ENCODE measurements at places on chromosomes 11 and 22.

DNA sequence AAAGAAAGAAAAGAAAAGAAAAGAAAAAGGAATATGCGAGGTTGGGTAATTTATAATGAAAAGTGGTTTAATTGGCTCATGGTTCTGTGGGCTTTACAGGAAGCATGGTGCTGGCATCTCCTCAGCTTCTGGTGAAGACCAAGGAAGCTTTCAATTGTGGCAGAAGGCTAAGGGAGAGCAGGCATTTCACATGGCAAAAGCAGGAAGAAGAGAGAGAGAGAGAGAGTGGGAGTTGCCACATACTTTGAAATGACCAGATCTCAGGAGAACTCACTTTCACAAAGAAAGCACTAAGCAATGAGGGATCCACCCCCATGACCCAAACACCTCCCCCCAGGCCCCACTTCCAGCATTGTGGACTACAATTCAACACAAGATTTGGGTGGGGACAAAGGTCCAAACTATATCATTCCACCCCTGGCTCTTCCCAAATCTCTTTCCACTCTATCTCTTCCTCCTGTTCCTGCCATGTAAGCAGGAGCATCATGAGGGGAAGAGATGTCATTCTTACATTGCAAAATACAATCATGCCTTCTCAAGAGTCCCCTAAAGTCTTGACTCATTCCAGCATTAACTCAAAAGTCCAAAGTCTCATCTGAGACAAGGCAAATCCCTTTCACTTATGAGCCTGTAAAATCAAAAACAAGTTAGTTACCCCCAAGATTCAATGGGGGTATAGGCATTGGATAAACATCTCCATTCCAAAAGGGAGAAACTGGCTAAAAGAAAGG, 38.9 kb downstream of the LINC01488 start:
- DNase-seq = peak; percentile 11

- no peak for DNase-seq
Observed at GRCh38 chr11:27287205-27287604, 75.8 kb downstream of the CCDC34 start.

DNA sequence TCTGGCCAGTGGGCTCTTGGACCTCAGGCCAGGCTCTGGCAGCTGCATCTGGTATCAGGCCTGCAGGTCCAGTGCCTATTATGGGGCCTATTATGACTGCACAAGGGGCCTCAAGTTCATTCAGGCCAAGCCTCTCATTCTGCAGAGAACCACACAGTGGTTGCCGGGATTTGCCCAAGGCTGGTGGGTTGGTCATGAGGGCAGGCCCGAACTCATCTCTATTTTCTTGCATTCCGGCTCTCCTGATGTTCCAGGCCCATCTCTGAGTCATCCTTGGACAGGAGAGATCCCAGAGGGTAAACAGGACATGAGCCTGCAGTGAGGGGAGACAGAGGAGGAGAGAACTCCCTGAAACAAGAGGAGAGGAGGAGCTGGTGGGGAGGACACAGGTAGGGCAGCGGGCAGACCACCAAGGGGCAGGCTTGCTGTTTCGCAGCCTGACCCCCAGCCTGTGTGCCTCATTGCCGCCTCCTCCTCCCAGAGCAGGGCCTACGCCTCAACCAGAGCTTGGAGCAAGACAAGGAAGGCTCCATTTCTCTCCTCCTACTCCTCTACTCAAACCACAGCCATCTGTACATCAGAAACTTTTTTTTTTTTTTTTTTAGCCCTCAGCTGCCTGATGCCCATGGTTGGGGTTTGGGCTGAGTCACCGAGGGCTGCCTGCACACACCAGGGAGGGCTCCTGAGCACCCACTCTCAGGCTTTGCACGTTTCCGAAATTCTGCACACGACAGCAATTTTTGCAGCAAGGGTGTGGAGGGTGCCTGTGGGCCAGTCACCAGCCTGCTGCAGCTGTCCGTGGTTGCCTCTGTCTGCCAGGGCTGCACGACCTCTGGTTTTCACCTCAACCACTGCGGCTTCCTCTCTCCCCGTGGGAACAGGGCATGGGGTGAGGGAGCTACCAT, 12.7 kb upstream of the TREH start:
- peak; percentile 56 for DNase-seq

DNA sequence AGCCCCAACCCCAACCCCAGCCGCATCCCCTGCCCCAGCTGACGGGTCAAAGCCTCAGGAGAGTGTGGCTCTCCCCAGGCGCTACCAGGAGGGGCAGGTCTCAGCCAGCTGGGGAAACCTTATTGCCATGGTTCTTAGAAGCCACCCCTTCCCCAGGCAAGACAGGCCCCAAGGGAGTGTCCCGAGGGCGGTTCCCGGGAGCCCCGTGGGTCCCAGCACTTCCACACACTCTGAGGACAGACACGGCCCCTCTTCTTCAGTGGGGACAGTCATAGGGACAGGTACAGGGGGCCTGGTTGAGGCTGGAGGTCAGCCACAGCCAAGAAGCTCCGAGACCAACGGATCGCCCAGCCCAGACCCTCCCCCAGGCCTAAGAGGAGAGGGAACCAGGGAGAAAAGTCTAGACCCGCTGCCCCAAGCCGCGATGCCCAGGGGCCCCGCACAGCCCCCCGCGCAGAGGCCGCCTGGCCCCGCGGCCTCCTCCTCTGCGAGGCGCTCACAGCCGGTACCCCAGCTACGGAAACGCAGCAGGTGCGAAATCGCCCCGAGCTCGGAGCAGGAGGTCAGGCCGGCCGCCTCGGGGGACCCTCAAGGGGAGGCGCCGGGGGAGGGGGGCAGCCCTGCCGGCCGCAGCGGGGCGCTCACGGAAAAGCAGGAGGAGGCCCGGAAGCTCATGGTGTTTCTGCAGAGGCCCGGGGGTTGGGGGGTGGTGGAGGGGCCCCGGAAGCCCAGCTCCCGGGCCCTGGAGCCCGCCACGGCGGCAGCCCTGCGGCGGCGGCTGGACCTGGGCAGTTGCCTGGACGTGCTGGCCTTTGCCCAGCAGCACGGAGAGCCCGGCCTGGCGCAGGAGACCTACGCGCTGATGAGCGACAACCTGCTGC, 2.6 kb downstream of the KLHDC7B start:
- DNase-seq = no peak

- DNase-seq = no peak
Observed at GRCh38 chr11:126355926-126356897, 726 bp downstream of the ST3GAL4 start.

DNA sequence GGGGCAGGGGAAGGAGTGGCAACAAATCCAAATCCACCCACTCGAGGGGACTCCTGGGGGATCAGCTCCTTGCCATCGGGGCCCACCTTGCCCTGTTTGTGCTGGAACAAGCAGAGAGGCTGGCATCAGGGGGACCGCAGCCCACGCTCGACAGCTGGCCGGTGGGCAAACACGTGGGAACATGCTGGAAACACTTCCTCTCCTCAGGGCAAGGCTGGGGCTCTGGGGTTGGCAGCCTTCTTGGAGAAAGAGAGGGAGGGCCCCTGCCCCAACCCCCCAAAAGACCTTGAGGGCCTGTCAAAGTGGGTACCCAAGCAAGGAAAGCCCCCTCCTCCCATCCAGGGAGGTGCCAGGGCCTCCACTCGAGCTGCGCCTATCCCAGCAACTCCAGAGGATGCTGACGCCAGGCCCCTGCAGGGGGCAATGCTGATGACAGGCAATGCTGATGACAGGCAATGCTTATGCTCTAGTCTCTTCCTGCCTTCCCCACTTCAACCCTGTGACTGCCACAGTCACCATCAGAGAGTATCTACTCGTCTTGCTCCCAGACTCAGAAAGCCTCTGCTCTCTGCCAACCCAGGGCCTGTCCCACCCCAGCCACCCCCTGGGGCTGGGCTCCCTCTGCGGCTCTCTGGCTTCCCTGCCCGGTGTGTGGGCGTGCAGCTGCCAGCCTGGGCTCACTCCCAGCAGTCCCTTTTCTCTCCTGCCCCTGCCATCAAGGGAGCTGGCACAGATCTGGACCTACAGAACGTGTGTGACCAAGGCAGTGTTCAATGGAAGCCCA, 6.0 kb downstream of the ESS2 start:
- DNase-seq = no peak

GRCh38 chr11:61164606-61165424, 3.6 kb upstream of the VPS37C start:
- DNase-seq = no peak

DNA sequence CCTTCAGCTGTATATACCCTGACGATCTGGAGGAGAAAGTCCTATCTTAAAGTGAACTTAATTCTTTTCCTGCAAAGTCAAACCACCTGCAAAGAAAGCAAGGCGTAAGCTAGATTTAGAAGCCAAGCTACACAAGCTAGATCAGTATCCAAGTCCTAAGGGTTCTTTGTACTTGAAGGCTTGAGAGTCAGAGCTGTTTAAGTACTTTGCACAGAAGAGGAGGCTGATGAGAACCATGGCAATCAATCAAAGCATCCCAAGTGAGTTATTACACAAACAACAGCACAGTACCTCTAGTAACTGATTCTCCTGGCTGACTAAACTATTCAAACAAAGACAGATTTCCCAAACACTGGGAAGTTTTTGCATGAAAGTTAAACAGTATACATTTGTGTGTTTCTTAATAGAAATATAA, 1.9 kb downstream of the CDON start:
- DNase-seq = no peak

- DNase-seq = no peak
Observed at GRCh38 chr11:35088676-35089075, 50.3 kb upstream of the CD44 start.

DNA sequence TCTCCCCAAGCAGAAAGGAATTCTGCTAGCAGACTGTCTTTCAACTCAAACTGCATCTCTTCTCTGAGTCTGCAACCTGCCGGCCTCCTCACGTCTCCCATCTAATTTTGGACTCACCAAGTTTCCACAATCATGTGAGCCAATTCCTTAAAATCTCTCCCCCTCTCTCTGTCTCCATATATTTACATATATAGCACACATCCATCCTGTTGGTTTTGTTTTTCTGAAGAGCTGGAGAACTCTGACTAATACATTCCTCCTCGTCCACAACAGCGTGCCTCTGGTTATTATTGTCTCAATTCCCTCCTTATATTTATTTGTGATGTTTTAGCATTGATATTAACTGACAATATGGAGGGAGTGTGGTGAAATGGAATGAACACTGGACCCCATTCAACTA, 29.6 kb upstream of the FJX1 start:
- peak; percentile 69 for DNase-seq

- DNase-seq = peak; percentile 62
Observed at GRCh38 chr11:18749681-18750319, 23.8 kb upstream of the IGSF22 start.

- DNase-seq = no peak
Observed at GRCh38 chr11:130725421-130726233, 190.7 kb downstream of the SNX19 start.

DNA sequence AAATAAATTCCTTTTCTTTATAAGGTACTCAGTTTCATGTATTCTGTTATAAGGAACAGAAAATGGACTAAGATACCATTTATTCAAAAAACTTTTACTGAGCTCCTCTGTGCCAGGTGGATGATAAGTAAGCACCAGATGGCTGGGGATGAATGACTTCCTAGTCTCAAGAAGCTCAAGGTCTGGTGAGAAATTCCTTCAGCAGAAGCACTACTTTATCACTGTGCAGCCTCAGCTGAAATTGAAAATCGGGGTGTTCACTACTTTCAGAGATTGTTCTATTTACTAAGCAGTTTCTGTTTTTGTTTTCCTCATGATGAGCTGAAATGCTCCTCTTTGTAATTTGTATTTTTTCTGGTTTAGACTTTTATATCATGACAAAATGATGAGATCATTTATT, 7.8 kb downstream of the LDHAL6A start:
- no peak for DNase-seq

DNA sequence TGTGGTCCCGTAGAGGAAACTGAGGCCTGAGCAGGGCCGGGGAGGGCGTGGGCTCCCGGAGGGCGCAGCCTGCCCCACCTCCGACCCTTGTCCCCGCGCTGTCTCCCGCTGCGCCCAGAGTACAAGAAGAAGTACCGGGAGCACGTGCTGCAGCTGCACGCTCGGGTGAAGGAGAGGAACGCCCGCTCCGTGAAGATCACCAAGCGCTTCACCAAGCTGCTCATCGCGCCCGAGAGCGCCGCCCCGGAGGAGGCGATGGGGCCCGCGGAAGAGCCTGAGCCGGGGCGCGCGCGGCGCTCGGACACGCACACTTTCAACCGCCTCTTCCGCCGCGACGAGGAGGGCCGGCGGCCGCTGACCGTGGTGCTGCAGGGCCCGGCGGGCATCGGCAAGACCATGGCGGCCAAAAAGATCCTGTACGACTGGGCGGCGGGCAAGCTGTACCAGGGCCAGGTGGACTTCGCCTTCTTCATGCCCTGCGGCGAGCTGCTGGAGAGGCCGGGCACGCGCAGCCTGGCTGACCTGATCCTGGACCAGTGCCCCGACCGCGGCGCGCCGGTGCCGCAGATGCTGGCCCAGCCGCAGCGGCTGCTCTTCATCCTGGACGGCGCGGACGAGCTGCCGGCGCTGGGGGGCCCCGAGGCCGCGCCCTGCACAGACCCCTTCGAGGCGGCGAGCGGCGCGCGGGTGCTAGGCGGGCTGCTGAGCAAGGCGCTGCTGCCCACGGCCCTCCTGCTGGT, 1.9 kb downstream of the NLRP6 start:
- DNase-seq = peak; percentile 37

DNA sequence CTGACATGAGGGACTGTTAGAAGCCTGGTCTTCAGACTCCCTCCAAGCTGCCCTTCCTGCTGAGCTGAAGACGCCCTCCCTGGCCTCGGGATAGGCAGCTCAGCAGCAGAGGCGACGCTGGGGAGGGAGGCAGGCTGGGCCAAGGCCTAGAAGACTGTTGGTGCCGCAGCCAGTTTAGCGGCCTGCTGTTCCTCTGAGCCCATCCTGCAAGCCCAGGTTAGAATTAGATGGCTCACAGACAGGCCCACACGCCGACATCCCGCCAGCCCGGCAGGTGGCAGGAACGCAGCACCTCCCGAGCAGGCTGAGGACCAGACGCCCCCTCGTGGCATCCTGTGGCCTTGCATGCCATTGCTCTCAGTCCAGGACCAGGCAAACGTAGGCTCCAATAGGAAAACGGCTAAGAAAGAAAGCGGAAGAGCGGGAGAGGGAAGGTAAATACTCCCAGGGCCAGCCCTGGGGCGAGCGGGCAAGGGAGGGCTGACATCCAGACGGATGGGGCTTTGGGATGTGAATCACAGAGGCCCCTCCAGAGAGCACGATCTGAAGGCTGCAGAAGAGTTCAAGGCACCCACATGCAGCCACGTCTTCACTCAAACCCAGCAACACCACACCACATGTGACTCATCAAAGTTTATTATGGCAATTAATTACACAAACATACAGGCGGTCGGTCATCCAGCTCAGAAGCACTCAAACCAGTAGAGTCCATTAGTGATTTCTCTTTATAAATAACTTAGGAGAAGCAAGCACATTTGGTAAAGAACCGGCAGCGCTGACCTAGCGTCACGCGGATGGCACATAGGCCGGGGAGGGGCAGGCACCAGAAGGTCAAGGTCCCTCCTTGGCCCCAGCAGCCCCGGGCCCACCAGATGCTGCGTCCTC, 27.6 kb downstream of the CD5 start:
- peak; percentile 92 for DNase-seq
